ENCODE measurements at places on chromosomes 5 and 9.

DNA sequence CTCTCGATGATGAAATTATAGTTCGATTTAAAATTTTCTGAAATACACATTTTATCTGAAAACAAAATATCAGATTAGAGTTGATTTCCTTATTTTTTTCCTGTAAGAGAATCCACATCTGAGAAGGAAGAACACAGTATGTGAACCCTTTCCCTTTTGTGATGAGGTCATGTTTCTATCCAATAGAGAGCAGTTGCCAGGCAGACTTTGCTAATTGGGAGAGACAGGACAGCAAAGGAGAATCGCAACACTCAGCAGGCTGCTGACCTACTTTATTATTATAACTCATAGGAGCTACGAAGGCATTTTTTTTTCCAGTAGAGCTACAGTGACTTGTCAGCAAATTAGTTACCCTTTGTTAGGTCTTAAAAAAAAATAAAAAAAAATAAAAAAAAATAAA, 242.1 kb downstream of the HCN1 start:
- DNase-seq: no peak

GRCh38 chr9:135156525-135157510, 69.3 kb downstream of the OLFM1 start:
- DNase-seq: no peak

GRCh38 chr5:115033861-115034260, 135.8 kb downstream of the TRIM36 start:
- DNase-seq: no peak

DNA sequence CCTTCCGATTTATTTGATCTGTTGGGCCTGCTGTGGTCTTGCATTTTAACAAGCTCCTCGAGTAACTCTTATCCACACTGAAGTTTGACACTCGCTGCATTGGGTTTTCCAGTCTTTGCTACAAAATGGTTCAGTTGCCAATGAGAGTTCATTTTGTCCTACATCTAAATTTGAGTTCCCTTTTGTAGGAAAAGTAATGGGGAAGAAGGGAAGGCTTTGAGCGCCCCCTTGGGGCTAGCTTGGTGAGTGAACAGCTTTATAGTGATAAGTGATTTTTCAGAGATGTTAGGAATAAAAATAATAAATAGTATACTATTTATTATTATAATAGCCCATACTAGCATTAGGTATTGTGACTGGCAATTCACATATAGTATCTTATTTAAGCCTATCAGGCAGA, 89.9 kb upstream of the GNAQ start:
- DNase-seq: no peak

DNA sequence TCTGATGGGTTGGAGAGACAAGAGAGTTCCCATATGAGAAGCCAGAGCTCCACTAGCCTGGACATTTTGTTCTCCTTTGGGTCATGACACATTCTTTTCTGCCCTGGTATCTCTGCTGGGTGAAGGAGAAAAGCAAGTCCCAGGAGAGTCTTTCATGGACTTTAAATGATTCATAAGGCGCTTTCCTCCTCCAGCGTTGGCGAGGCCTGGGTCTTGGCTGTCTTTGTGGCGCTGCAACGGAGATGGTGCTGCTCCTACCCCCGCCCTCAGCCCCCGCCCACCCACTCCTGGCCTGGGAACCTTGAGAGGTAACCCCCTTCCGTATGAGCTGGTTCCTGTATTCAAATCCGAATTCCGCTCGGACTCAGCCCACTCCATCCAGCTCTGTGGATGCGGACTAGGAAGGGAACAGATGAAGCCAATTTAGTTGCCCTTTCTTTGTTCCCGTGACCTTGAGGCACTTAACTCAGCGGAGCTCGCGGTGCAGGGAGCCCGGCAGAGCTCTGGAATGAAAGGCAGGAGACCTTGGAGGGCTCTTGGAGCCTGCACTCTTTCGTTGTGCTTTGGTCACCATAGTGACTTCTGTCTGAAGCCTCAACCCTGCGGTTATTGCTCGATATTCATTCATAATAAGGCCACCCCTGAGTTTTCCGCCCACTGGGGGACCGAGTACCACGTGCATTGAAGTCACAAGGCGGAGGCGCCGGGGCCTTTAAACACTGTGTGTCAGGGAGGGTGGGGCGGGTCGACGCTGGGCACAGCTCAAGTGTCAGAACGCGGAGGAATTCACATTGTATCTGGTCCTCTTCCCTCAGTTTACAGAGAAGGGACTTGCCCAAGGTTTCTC, 14.0 kb upstream of the PWWP2A start:
- no peak for DNase-seq
